ENCODE measurements at places on chromosomes 7 and 10.

- DNase-seq = no peak
These were observed 49.6 kb downstream of the MAGI2 start for GRCh38 chr7:79403879-79404278.

DNA sequence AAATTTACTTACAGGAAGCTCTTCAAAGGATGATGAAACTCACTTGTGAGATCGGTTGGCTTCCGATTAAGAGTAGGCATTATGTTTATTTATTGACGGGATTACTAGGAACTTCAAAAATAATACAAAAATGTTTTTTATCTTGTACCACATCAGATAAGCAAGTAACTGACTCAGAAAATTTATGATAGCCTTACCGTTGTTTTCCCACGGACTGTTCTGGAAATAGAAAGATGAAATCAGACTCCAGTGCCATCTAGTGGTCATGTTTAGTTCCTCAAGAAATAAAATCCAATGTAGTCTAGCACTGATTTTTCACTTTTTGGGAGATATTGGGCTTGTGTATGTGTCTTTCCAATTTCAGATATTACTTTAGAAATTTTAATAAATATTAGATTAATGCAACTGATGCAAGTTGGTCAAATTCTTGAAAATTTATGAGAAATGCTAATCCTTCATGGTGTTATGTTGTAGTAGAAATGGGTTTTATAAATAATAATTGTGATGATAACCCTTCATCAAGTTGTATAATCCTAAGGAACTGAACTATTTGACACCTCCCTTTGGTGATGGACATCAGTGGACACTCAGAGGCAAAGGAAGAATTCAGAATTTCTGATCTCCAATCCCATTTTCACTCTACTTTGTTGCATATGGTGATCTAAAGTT, 168.8 kb downstream of the TMEM26 start:
- DNase-seq = peak; percentile 83

GRCh38 chr7:66213637-66214036, 8.5 kb downstream of the TPST1 start:
- DNase-seq = no peak

- DNase-seq = peak; percentile 72
These were observed 660 bp upstream of the HHEX start for GRCh38 chr10:92688927-92689662.

- DNase-seq = peak; percentile 37
These were observed 163.1 kb upstream of the NPVF start for GRCh38 chr7:25391295-25391861.

- no peak for DNase-seq
These were observed 685.3 kb upstream of the GALNT17 start for GRCh38 chr7:70446448-70447143.

- DNase-seq = peak; percentile 82
These were observed 8.0 kb downstream of the RSU1 start for GRCh38 chr10:16809074-16809718.

- DNase-seq = no peak
These were observed 128.9 kb downstream of the ZNF438 start for GRCh38 chr10:30902621-30903396.

DNA sequence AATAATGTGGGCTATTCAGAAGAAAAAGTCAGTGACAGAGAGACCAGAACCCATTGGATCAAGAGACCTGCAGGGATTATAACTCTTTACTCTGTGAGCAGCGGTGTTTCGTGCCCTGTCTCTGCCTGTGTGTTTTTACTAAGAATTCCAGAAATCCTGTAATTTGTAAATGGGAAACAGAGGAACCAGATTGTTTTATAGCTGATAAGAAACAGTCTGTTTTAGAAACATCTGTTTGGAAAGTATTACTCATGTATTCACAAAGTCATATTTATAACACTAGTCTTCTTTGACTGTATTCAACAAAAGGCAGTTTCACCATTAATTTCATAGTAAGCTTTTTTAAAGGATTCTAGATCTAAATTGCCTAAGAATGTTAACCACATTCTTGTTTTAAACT, 30.0 kb upstream of the VDAC2 start:
- DNase-seq = no peak

DNA sequence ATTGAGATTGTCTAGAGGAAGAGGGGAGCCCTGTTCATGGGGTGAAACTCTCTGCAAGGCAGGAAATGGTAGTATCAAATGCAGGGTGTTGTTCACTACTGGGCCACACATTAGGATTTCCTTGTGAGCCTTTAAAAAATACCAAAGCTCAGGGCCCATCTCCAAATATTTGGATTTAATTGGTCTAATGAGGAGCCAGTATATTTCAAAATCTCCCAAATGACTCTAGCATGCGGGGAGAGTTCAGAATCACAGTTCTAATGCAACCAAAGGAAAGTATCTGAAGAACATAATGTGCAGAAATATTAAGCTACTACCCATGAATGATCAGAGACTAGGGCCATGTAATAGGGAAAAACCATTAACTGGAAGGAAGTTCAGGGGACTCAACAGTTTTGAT, 27.3 kb downstream of the JCAD start:
- DNase-seq = no peak

GRCh38 chr7:124908259-124908658, 21.4 kb downstream of the POT1 start:
- DNase-seq = no peak

GRCh38 chr10:124802313-124802675, 675 bp downstream of the ABRAXAS2 start:
- DNase-seq = peak; percentile 59

GRCh38 chr10:72079356-72079755, 9.0 kb downstream of the SPOCK2 start:
- no peak for DNase-seq

- DNase-seq = no peak
These were observed 775.5 kb downstream of the LRMDA start for GRCh38 chr10:76206797-76207352.

- no peak for DNase-seq
These were observed 228.6 kb downstream of the GLRX3 start for GRCh38 chr10:130364631-130365411.

DNA sequence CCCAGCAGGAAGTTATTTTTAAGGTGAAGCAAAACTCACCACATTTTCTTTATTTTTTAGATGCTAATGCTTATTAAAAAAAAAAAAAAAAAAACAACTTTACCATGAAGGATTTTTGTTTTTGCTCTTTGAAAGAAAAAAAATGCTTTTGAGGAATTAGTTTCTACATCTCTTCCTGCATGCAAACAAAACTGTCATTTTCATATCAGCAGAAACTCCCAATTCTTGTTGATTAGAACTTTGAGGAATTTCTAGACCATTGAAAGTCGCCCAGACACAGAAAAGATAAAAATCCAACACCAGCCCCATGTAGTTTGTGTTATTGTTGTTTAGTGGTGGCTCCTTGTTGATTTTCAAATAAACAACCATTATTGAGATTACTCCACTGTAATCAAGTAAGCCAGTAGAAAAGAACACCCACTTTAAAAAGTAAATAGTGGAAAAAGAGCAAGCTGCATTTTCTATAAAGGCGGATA, 14.3 kb downstream of the SKIDA1 start:
- no peak for DNase-seq

DNA sequence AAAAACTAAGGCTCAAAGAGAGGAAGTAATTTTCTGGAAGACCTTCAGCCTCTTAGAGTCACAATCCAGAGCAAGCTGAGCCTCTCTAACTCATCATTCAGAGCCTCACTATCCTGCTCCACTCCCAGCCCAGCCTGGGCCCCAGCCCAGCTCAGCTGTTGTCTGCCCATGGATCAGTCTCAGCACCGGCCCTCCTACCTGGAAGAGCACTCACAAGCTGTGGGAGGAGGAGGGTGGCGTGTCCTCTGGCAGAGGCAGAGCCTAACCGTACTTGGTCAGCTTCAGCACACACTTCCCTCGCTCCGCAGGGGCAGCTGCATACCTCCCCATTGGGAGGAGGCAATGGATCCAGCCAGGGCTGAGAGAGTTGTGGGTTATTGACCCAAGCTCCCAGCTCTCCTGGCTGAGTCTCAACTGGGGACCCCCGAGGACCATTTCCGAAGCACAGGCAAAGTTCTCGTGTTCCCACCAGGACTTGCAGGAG, 66.7 kb upstream of the GPR26 start:
- no peak for DNase-seq

- no peak for DNase-seq
These were observed 227.5 kb downstream of the LRMDA start for GRCh38 chr10:75658915-75659314.

- DNase-seq = no peak
These were observed 56.0 kb downstream of the ZPBP start for GRCh38 chr7:50037086-50037485.

- DNase-seq = no peak
These were observed 5.1 kb downstream of the ING3 start for GRCh38 chr7:120955577-120956149.

DNA sequence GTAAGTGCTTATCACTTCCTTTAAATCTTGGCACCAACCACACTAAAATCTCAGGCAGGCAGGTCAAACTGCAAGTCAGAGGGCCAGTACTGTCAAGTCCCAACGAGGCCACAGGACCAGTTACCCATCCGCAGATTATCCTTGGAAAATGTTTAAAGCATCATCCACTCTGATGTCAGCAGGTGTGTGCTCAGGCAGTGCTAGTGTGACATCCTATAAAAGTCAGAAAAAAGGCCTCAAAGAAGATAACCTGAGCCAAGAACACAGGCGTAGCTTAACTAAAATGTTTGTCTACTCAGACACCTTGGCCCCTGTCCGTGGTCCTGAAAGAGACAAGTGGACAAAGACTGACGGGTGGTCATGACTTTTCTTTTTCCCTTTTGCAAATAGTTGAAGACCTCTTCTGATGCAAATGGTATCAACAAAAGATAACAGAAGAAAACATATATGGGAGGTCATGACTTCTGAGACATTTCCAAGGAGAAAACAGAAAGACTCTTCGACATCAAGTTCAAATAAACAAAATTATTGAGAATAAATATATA, 309.3 kb downstream of the KCNMA1 start:
- DNase-seq = peak; percentile 69

DNA sequence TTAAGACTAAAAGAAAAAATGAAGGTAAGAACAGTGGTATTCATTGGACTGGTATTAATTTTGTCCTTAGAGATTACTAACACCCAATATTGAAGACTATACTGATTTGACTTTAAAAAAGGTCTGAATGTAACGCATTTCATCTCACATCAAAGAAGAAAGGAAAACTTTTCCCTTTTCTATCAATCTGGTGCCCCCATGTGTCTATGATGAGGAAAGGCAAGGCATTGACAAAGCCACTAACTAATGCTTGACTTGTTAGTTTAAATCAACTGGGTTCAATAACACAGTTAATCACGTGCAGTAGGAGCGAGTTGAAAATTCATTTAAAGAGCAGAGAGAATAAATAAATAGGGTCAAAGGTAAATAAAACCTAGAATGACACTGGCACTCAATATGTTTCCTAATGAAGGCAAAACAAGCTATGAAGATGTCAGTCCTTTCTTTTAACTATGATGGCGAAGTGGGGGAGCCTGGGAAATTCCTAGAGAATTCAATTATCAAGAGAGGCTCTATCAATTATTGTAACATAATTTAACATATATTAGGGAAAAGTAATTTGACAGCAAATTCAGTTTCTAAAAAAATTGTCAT, 180.9 kb downstream of the ANK3 start:
- DNase-seq = peak; percentile 74

- no peak for DNase-seq
These were observed 233.3 kb downstream of the ELMO1 start for GRCh38 chr7:37215290-37215923.

GRCh38 chr7:21327422-21328409, 100.2 kb upstream of the SP4 start:
- DNase-seq = no peak

DNA sequence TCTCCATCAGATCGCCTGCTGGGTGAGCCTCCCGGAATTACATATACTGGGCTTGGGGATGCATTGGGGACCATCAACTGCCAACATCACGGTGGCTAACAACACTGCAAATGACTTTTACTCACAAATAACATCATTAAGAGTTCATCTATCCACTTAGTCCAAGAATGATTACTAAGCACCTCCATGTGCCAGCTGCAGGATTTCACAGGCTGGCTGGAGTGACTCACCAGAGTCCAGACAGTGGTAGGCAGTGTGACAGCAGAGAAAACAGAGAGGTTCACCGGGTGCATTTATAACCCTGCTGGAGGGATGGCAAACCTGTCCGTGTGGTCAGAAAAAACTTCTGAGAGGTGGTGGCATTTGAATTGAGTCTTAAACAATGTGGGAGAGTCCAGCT, 3.2 kb upstream of the IGFBP3 start:
- no peak for DNase-seq

GRCh38 chr7:151550656-151551286, 31.1 kb upstream of the RHEB start:
- DNase-seq = peak; percentile 74

DNA sequence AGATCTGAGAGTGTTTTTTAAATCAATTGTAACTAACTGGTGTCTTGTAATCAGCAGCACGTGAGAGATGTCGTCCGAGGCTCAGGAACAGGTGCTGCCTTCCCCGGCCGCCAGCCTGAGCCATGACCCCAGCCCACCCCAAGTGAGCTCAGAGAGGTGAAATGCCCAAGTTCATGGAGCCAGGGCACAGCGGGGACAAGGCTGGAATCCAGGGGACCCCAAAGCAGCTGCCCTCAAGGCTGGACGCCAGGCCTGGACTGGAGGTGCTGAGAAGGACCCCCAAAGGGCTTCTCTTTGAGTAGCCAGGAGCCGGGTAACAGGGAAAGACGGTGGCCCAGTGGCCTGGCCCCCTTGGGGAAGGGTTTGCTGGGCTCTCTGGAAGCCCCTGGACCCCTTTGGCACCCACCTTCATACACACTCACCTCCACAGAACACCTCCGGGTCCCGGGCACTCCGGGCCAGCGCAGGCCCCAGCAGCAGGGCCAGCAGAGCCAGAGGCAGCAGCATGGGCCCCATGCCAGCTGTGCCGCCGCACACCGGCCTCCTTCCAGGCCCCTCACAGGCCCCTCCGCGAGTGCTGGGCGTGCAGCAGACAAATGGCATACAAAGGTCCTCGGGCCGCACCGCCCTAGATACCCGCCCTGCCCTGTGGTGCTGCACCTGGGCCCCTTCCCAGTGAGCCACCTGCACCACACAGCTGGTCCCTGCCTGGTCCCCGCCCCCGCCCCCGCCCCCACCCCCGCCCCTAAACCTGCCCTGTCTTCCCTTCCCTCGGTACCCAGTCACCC, 24.0 kb upstream of the CNPY1 start:
- no peak for DNase-seq

GRCh38 chr7:55504093-55504859, 68.0 kb downstream of the VOPP1 start:
- DNase-seq = no peak

- no peak for DNase-seq
These were observed 11.1 kb downstream of the MAFK start for GRCh38 chr7:1541431-1542162.

- no peak for DNase-seq
These were observed at the start of gene ZP3 for GRCh38 chr7:76424413-76425111. Gene ZP3, plus strand, starts transcription at chr7:76424950. Its CDS starts 15 bp downstream, at chr7:76424965.

GRCh38 chr10:48798481-48799254, 114.0 kb downstream of the WDFY4 start:
- no peak for DNase-seq

DNA sequence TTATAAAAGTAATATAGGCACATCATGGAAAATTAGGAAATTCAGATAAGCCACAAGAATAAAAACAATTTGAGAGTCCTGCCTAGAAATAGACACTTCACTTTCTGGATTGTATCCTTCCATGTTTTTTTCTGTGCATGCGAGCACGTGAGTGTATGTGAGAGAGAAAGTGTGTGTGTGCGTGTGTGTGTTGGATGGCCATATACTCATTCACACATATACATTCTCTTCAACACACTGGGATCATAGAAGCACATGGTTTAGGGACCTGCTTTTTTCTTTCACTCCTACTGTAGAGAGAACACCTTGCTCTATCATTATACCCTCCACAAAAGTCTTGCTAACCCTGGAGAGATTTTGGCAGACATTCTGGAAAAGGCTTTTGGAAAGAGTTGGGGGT, 7.5 kb downstream of the FFAR4 start:
- no peak for DNase-seq

GRCh38 chr7:103914147-103914899, 75.1 kb downstream of the RELN start:
- DNase-seq = no peak
